ENCODE measurements at places on chromosomes 11 and 22.

GRCh38 chr11:105333153-105333552 is 193.6 kb upstream of the CARD18 start:
- DNase-seq: no peak

GRCh38 chr11:46134540-46134939 is 13.3 kb upstream of the PHF21A start:
- no peak for DNase-seq

DNA sequence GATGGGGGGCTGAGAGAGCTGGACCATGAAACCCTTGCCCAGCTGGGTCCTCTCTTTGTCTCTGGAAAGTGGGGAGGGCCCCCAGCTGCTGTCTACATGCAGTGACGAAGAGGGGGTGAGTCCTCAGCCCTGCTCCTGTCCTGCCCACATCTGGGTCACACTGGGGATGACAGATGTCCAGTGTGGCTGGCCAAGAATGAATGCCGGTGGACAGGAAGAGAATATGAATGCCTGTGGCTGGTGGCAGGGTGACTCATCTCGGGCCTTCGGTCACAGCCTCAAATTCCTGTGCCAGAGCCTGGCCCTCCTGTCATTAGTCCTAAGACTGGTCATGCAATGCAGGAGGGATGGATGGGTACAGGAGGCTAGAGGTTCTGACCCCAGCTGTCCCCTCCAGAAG is 2.2 kb upstream of the PNPLA3 start:
- no peak for DNase-seq

DNA sequence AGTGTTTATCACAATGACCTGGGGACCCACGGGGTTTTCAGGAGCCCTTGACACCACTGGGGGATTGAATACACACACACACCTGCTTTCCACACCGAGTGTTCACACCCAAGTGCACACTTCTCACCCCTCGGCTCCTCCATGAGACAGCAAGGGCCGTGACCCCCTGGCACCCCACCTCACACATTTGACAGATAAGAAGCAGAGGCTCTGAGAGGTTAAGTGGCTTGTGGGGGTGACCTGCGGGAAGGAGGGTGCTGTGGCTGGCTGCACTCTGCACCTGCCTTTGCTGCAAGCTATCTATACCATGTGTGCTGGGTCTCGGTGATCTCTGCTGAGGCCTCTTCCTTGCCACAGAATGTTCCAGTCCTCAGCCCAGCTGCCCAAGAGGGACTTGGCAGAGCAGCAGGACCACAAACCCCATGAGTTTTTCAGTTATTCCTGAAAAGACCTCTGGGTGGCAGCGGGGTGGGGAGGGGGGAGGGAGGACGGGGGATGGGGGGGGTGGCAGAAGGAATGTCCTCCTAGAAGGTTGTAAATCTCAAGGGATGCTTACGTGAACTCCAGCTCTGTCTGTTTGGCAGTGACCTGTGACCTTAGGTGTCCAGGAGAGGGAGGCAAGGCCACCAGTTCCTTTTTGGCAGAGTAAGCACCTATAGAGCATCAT is 47.9 kb upstream of the RFPL3 start:
- no peak for DNase-seq

Data from NCI-H446 (cell line).